ENCODE measurements at places on chromosomes 16 and 17. TPM values are rescaled to one million over a fixed set of nuclear protein-coding genes. Genes with fewer than 3 reads are reported as not detected.

GRCh38 chr16:85749771-85750145 lies 1.1 kb downstream of the C16orf74 start:
- H3K4me1 ChIP-seq = peaks cover 25% of the 10 kb centered on the region
- H3K27me3 ChIP-seq = peaks cover 5% of the 10 kb centered on the region
- DNase-seq = no peak
- H3K27ac ChIP-seq = no peak overlapping the region
- H3K36me3 ChIP-seq = no peaks in the 10 kb centered on the region

IRX5 gene
- 23.8 TPM for total RNA-seq

DNA sequence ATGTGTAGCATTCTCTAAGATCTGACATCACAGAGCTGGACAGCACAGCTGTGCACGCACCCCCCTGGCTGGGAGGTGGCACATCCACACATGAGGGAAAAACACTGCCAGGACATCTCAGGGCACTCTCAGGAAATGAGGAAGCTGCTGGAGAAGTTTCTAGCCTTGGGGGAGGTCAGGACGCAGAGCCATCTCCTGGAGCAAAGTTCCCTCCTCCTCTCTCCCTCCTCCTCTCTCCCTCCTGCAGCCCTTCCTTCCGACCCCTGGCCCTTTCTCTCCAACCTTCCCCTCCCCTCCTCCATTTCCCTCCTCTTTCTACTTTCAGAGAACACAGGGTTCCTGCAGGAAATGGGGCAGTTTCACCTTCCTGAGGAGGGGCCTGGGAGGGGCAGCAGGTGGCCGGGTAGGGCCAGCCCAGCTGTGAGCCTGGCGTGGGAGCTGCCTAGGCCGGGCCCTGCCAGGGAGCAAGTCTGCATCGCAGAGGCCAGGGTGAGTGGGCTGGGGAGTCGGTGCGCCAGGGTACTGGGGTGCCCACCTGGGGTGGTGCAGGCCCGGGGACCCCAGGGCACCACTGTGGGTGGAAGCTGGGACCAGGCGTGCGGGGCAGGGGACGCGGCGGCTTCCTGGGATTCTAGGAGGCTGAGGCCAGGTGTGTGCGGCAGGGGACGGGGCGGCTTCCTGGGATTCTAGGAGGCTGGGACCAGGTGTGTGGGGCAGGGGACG lies at the start of gene DPEP1:
DPEP1 (plus strand) TSS at position 412 of the 723 bp plus-strand sequence. CDS start 16,769 bp downstream, outside the sequence.
- H3K4me1 ChIP-seq = no peaks in the 10 kb centered on the region
- no peak for DNase-seq
- no peaks in the 10 kb centered on the region for H3K36me3 ChIP-seq
- no peak within 1 kb of the TSS for H3K4me3 ChIP-seq

GRCh38 chr16:2663553-2664546 lies 18.5 kb upstream of the KCTD5 start:
- H3K27me3 ChIP-seq = no peaks in the 10 kb centered on the region
- H3K4me1 ChIP-seq = peaks cover 13% of the 10 kb centered on the region
- DNase-seq = no peak
- peak overlapping the region; percentile 24 for H3K27ac ChIP-seq
- peaks cover 20% of the 10 kb centered on the region for H3K36me3 ChIP-seq

DNA sequence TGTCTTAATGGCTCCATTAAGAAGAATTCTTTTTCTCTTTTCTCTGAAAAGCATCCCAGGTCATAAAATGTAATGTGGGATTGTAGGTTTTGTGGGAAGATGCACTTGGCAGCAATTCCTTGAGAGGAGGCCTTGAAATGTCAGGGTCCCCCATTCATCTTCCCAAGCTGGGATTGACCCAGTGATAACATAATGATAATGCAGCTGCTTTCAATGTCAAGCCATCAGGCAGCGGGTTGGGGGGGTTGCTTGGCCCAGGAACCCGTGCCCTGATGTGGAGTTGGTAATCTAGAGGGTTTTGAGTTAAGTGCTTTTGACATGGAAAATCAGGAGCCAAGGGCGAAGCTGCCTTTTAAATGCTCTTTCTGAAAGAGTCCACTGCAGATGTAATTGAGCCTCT lies 484.0 kb downstream of the WWOX start:
- H3K4me1 ChIP-seq = no peaks in the 10 kb centered on the region
- no peak overlapping the region for H3K27ac ChIP-seq
- H3K36me3 ChIP-seq = no peaks in the 10 kb centered on the region
- no peaks in the 10 kb centered on the region for H3K27me3 ChIP-seq
- no peak overlapping the region for H3K4me3 ChIP-seq

DNA sequence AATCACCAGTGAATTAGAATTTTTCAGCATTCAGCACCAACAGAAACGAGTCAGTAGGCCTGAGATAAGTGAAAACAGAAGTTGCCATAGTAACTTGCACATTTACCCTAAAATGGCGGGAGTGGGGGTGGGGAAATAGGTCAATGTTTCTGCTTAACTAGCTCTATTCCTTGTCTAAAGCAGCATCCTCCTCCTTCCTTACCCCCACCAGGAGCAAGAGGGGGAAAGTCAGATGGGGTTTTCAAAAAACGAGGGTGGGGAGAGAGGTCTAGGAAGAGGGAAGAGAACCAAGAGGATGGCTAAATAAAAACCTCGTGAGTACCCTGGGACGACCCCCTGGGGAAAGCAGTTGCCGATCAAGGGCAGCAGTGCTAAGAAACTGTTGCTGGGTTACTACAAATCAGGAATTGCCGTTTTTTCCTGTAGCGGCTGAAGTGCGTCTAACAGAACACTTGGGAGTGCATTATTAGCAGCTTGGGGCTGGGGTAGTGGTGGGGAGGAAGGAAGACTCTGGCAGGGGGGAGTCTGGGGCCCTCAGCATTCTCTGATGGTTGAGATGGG lies 34.4 kb upstream of the MNT start:
- no peak for DNase-seq
- no peak overlapping the region for H3K27ac ChIP-seq
- peaks cover 77% of the 10 kb centered on the region for H3K36me3 ChIP-seq
- H3K27me3 ChIP-seq = no peaks in the 10 kb centered on the region

DNA sequence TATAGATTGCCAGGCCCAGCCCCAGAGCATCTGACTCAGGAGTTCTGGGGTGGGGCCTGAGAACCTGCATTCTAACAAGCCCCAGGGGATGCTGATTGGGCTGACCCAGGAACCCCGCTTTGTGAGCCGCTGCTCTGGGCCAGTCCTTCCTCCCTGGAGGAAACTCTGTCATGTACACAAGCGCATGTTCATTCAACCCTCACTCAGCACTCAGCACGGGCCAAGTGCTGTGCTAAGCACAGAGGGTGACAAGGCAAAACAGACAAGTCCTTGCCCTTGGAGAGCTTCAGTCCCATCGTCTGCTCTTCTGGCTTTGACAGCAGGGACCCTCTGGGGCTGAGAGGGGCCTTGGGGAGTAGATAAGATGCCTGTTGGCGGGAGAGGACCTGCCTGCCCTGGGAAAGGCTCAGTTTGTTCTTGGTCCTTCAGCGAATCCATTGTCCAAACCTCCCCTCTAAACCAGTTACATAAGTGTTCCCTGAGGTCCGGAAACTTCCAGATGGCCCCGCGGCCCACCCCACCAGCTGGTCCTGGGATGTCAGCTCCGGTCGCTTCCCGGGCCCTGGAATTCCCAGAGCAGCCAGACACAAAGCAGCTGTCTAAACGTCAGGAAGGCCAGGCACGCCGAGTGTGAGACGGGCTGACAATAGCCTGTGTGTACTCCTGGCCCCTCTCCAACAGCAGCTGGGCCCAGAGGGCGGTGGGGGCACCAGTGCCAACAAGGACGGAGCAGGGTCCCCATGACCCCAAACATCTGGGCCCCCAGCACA lies 88.8 kb downstream of the ZDHHC7 start:
- no peaks in the 10 kb centered on the region for H3K4me1 ChIP-seq
- no peak overlapping the region for H3K4me3 ChIP-seq
- peaks cover 5% of the 10 kb centered on the region for H3K27me3 ChIP-seq
- peak overlapping the region; percentile 73 for H3K27ac ChIP-seq

- H3K27me3 ChIP-seq = no peaks in the 10 kb centered on the region
- H3K4me3 ChIP-seq = no peak overlapping the region
- H3K4me1 ChIP-seq = no peaks in the 10 kb centered on the region
- no peak for DNase-seq
- no peak overlapping the region for H3K27ac ChIP-seq
Observed at GRCh38 chr16:59168461-59169114, 434.5 kb upstream of the GOT2 start.

GRCh38 chr17:61209525-61209924 lies 190.1 kb upstream of the TBX2 start:
- no peaks in the 10 kb centered on the region for H3K36me3 ChIP-seq
- no peaks in the 10 kb centered on the region for H3K27me3 ChIP-seq
- H3K4me1 ChIP-seq = peaks cover 40% of the 10 kb centered on the region

Measured in lower lobe of right lung (tissue), 2 donors.